ENCODE measurements at places on chromosomes 1 and 21. TPM values are rescaled to one million over a fixed set of nuclear protein-coding genes. Genes with fewer than 3 reads are reported as not detected.

TMPRSS15 gene
- total RNA-seq: not detected

TBX15 gene
- not detected for total RNA-seq

- no peak overlapping the region for H3K4me3 ChIP-seq
- no peak overlapping the region for H3K27ac ChIP-seq
- DNase-seq: no peak
- H3K4me1 ChIP-seq: peaks cover 9% of the 10 kb centered on the region
Observed at GRCh38 chr1:63878932-63879331, 105.1 kb downstream of the ROR1 start.

GRCh38 chr1:44696789-44697345, 22.4 kb downstream of the ARMH1 start:
- H3K36me3 ChIP-seq: no peaks in the 10 kb centered on the region
- no peak overlapping the region for H3K4me3 ChIP-seq
- H3K4me1 ChIP-seq: peaks cover 2% of the 10 kb centered on the region
- H3K27me3 ChIP-seq: no peaks in the 10 kb centered on the region
- no peak overlapping the region for H3K27ac ChIP-seq
- no peak for DNase-seq

TNFRSF9 gene
- 0.07 TPM for total RNA-seq

SH2D2A gene
- total RNA-seq: 5.5 TPM

OR2T35 gene
- not detected for total RNA-seq

PLA2G2A gene
- total RNA-seq: not detected

Data from endodermal cell (in vitro differentiated cells).